ENCODE measurements at places on chromosomes 6 and 20. TPM values are rescaled to one million over a fixed set of nuclear protein-coding genes. Genes with fewer than 3 reads are reported as not detected.

DNA sequence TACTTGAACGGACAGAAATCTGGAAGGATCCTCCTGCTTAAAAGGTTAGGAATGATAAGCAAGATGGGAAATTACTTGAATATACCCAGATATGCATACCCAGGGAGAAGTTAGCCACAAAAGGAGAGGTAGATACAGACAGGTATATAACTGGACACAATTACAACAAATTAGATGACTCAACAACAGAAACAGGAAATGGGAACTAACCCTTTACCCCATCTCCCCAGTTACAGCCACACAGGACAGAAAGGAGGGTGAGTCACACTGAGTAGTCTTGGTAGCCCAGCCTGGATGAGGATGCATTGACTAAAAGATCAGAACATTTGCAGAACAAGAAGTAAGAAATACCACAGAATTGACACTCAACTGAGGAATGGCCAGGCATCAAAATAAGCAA lies 61.2 kb downstream of the C6orf52 start:
- H3K4me3 ChIP-seq, result no peak overlapping the region
- H3K27me3 ChIP-seq, result no peaks in the 10 kb centered on the region
- no peak for DNase-seq

The MRPS26 gene
- total RNA-seq, result 110 TPM

- peaks cover 3% of the 10 kb centered on the region for H3K36me3 ChIP-seq
- H3K27ac ChIP-seq, result no peak overlapping the region
- no peak for DNase-seq
- no peaks in the 10 kb centered on the region for H3K27me3 ChIP-seq
- H3K4me3 ChIP-seq, result no peak overlapping the region
These were observed 14.8 kb upstream of the TENT5A start for GRCh38 chr6:81767163-81767891.

DNA sequence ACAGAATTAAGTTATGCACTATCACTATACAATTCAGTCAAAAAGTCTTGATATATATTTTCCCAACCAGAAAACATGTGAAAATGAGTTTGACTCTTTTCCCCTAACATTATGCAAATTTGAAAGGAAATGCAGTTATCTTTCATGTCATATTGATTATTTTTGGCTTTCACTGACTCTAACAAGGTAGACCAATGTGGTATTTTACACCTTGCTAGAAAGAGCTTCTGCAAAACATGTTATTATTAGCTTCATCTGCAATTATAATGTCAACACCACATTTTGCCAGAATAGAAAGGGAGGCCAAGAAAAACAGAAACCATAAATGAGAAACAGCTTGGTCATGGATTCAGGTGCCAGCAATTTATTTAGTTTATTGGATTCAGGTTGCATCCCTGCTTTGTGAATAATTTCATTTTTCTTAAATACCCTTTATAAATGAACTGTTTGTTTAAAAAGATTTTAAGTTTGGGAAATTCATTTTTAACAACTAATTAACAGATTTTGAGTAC lies 226.1 kb upstream of the GJE1 start:
- no peak overlapping the region for H3K4me3 ChIP-seq
- no peak for DNase-seq
- H3K27me3 ChIP-seq, result no peaks in the 10 kb centered on the region
- H3K4me1 ChIP-seq, result peaks cover 9% of the 10 kb centered on the region
- H3K27ac ChIP-seq, result no peak overlapping the region
- H3K36me3 ChIP-seq, result peaks cover 28% of the 10 kb centered on the region

GRCh38 chr6:32974016-32974333 lies 5.6 kb downstream of the BRD2 start:
- H3K4me3 ChIP-seq, result peak overlapping the region; percentile 98
- peaks cover 41% of the 10 kb centered on the region for H3K4me1 ChIP-seq
- H3K27me3 ChIP-seq, result peaks cover 4% of the 10 kb centered on the region
- H3K36me3 ChIP-seq, result peaks cover 89% of the 10 kb centered on the region
- peak overlapping the region; percentile 100 for H3K27ac ChIP-seq
- no peak for DNase-seq

DNA sequence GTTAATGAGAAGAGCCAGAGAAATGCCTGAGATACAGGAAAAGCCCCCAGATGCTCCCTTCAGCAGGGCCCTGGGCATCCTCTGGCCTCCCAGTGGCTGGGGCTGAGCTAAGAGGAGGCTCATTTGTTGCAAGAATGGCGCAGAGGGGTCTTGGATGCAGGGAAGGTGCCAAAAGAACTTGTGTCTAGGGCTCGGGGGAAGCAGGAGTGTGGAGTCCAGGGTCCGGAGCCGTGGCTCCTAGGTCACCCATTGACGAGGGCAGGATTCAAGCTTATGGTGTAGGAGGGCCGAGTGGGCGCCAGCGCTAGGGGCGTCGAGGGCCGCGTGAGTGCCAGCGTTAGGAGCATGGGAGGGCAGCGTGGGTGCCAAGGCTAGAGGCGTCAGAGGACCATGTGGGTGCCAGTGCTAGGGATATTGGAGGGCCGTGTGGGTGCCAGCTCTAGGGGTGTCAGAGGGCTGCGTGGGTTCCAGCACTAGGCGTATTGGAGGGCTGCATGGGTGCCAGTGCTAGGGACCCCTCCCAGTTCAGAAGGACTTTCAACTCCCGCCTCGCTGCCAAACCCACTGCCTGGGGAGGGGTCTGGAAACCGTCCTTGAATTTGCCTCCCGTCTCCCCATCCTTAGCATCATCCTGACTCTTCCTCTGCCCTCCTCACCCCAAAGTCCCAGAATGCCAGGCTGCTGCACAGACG lies 250.5 kb upstream of the AFDN start:
- no peaks in the 10 kb centered on the region for H3K36me3 ChIP-seq
- no peak overlapping the region for H3K27ac ChIP-seq
- H3K4me1 ChIP-seq, result peaks cover 16% of the 10 kb centered on the region
- peaks cover 4% of the 10 kb centered on the region for H3K27me3 ChIP-seq
- no peak for DNase-seq
- no peak overlapping the region for H3K4me3 ChIP-seq

- no peak for DNase-seq
- H3K27ac ChIP-seq, result peak overlapping the region; percentile 37
- no peaks in the 10 kb centered on the region for H3K36me3 ChIP-seq
- peaks cover 16% of the 10 kb centered on the region for H3K4me1 ChIP-seq
- H3K27me3 ChIP-seq, result peaks cover 14% of the 10 kb centered on the region
- no peak overlapping the region for H3K4me3 ChIP-seq
These were observed 6.9 kb upstream of the MANBAL start for GRCh38 chr20:37282556-37282955.

The PRSS35 gene
- total RNA-seq, result 3.1 TPM

DNA sequence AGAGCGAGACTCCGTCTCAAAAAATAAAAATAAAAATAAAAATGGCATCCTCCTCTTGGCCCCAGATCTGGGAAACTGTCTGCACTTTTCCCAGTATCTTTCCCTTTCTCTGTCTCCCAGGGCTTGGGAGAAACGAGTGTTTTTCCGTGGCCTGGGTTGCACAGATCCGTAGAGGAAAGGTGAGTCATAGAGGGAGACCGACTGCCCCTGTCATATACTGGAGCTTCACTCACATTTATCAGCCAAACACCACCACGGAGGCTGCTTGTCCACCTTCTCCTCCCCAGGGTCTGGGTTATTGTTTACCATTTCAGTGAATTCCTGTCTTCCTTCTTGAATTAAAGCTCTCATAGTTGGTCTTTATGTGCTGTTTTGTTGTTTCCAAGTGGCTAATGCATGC lies 31.9 kb upstream of the EIF2S2 start:
- H3K36me3 ChIP-seq, result no peaks in the 10 kb centered on the region
- no peak overlapping the region for H3K27ac ChIP-seq
- no peak overlapping the region for H3K4me3 ChIP-seq
- no peaks in the 10 kb centered on the region for H3K27me3 ChIP-seq

The PLCB4 gene
- total RNA-seq, result 11.9 TPM

- H3K4me3 ChIP-seq, result no peak overlapping the region
- no peaks in the 10 kb centered on the region for H3K36me3 ChIP-seq
- peak; percentile 9 for DNase-seq
- no peak overlapping the region for H3K27ac ChIP-seq
- no peaks in the 10 kb centered on the region for H3K27me3 ChIP-seq
These were observed 122.2 kb upstream of the TFAP2D start for GRCh38 chr6:50591135-50591534.

- H3K4me1 ChIP-seq, result no peaks in the 10 kb centered on the region
- H3K36me3 ChIP-seq, result no peaks in the 10 kb centered on the region
- DNase-seq, result no peak
- H3K4me3 ChIP-seq, result no peak overlapping the region
- no peak overlapping the region for H3K27ac ChIP-seq
- no peaks in the 10 kb centered on the region for H3K27me3 ChIP-seq
These were observed 425.8 kb downstream of the FRK start for GRCh38 chr6:115634887-115635286.

The DSP gene
- 77.0 TPM for total RNA-seq

DNA sequence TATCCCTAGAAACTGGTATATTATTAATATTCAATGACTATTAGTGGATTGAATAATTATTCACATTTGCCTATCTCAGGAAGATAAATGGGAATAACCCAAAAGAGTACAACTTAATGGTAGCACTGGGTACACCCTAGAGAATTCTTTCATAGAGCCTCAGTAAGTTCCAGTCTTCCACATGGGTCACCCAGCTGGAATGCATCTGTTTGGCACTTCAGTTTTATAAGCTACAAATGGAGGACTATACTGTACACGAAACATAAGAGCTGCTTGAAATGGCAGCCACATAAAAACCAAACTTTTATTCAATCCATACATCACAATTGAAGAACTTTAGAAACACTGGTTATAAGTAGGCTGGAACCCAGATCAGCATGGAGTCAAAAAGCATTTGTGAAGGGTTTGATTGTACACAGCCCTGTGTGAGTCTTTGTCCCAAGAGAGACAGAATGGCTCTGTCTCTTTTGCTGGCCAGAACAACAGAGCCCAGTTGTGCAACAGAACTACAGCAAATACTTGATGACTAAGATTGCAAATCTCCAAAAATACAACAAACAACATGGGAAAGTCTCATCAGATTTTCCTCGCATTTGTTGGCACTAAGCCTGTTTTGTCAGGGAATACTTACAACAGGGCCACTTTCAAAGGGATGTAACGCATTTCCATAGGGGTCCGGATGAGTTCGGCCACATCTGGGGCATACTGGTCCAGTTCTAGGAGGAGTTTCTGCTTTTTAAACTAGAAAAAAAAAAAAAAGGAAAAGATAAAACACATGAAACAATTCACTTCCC lies 39.5 kb downstream of the PIGU start:
- H3K27ac ChIP-seq, result no peak overlapping the region
- 0 out of 2 replicates have a peak, but pooled peaks cover 4% of the 10 kb centered on the region for H3K4me1 ChIP-seq
- no peaks in the 10 kb centered on the region for H3K27me3 ChIP-seq

The GABRR1 gene
- 0.24 TPM for total RNA-seq

The PHACTR1 gene
- total RNA-seq, result 15.5 TPM

The AHI1 gene
- total RNA-seq, result 18.1 TPM

The SLC35A1 gene
- 10.5 TPM for total RNA-seq

GRCh38 chr20:45347936-45348778 lies at the start of gene SDC4:
Gene SDC4 (minus strand): TSS chr20:45348424. CDS start chr20:45348384, 40 bp downstream.
- H3K4me1 ChIP-seq, result peaks cover 45% of the 10 kb centered on the region
- DNase-seq, result peak; percentile 68
- no peaks in the 10 kb centered on the region for H3K27me3 ChIP-seq

GRCh38 chr6:12012038-12012557 lies at the start of gene HIVEP1:
Gene HIVEP1 (plus strand): TSS chr6:12012312. CDS start chr6:12015629, 3,317 bp downstream.
- peak within 1 kb of the TSS; percentile 98 for H3K27ac ChIP-seq
- H3K27me3 ChIP-seq, result no peaks in the 10 kb centered on the region
- H3K4me3 ChIP-seq, result peak within 1 kb of the TSS; percentile 93
- peaks cover 36% of the 10 kb centered on the region for H3K4me1 ChIP-seq
- DNase-seq, result peak; percentile 41
- H3K36me3 ChIP-seq, result peaks cover 28% of the 10 kb centered on the region

- peaks cover 39% of the 10 kb centered on the region for H3K4me1 ChIP-seq
- DNase-seq, result no peak
- H3K4me3 ChIP-seq, result no peak overlapping the region
- no peaks in the 10 kb centered on the region for H3K27me3 ChIP-seq
These were observed 85.7 kb downstream of the GJA1 start for GRCh38 chr6:121521164-121521555.

The PKIB gene
- 24.6 TPM for total RNA-seq

DNA sequence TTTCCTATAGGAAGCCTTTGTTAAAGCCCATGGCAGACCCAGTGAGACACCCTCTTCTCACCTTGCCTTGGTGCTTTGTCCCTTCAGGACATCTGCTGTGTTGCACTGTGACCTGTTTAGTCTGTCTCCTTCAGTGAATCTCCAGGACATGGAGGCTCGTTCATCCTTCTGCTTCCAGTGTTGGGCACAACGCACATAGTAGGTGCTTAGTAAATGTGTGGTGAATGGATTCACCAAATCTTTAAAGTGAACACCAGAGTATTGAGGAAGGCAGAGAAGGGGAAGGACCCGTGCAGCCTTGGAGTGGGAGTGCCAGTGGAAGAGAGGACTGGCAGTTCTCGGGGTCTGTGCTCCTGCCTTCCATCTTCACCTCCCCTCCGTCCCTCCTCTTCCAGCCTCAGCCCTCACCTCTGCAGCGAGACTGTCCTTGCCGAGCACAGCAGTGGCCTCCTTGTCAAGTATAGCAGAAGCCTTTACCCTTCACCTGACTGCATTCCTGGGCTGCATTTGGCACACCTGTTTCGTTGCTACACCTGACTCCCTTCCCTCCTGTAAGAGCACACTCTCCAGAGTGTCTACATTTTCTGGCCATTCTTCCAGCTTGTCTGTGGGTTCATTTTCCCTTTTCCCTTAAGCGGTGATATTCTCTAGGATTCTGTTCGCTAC lies 49.2 kb downstream of the ARID1B start:
- no peak for DNase-seq
- no peaks in the 10 kb centered on the region for H3K36me3 ChIP-seq
- H3K4me3 ChIP-seq, result no peak overlapping the region
- H3K27me3 ChIP-seq, result no peaks in the 10 kb centered on the region
- H3K4me1 ChIP-seq, result peaks cover 47% of the 10 kb centered on the region
- peak overlapping the region; percentile 10 for H3K27ac ChIP-seq

GRCh38 chr6:30185846-30186484 lies 22.6 kb downstream of the TRIM15 start:
- H3K27me3 ChIP-seq, result no peaks in the 10 kb centered on the region
- peaks cover 53% of the 10 kb centered on the region for H3K36me3 ChIP-seq
- DNase-seq, result no peak
- H3K27ac ChIP-seq, result no peak overlapping the region
- no peak overlapping the region for H3K4me3 ChIP-seq

GRCh38 chr20:53926428-53927028 lies 143.9 kb downstream of the BCAS1 start:
- DNase-seq, result no peak
- H3K4me1 ChIP-seq, result peaks cover 20% of the 10 kb centered on the region
- H3K36me3 ChIP-seq, result no peaks in the 10 kb centered on the region

- no peak overlapping the region for H3K4me3 ChIP-seq
- no peak overlapping the region for H3K27ac ChIP-seq
- no peaks in the 10 kb centered on the region for H3K36me3 ChIP-seq
- H3K27me3 ChIP-seq, result no peaks in the 10 kb centered on the region
- H3K4me1 ChIP-seq, result no peaks in the 10 kb centered on the region
- DNase-seq, result no peak
These were observed 292.6 kb downstream of the CLVS2 start for GRCh38 chr6:123288649-123289048.

The TMC2 gene
- total RNA-seq, result not detected

The SLC22A3 gene
- 2.2 TPM for total RNA-seq

GRCh38 chr6:2630891-2631571 lies 119.7 kb downstream of the MYLK4 start:
- no peak overlapping the region for H3K27ac ChIP-seq
- H3K4me3 ChIP-seq, result no peak overlapping the region
- H3K27me3 ChIP-seq, result peaks cover 19% of the 10 kb centered on the region
- no peaks in the 10 kb centered on the region for H3K36me3 ChIP-seq

The METTL24 gene
- 0.21 TPM for total RNA-seq
